ENCODE measurements at places on chromosomes 6 and 20. TPM values are rescaled to one million over a fixed set of nuclear protein-coding genes. Genes with fewer than 3 reads are reported as not detected.

TSPO2 gene
- total RNA-seq = not detected

HMGCLL1 gene
- not detected for total RNA-seq

SUMO4 gene
- total RNA-seq = 1.2 TPM

GJA10 gene
- total RNA-seq = not detected

TNXB gene
- 2.4 TPM for total RNA-seq

EEF1A2 gene
- 1.9 TPM for total RNA-seq

FAM217A gene
- not detected for total RNA-seq

BEND6 gene
- total RNA-seq = 0.53 TPM

RAB23 gene
- 27.7 TPM for total RNA-seq

IMPG1 gene
- not detected for total RNA-seq

BMP7 gene
- total RNA-seq = not detected

ITPR3 gene
- total RNA-seq = 66.6 TPM

MOCS1 gene
- total RNA-seq = 1.3 TPM

ERVFRD-1 gene
- not detected for total RNA-seq

OTOR gene
- not detected for total RNA-seq

INSM1 gene
- not detected for total RNA-seq

C20orf202 gene
- not detected for total RNA-seq

C6orf15 gene
- 0.13 TPM for total RNA-seq

SIRPA gene
- 6.8 TPM for total RNA-seq

HTR1E gene
- not detected for total RNA-seq

ULBP2 gene
- 12.2 TPM for total RNA-seq

SYNGAP1 gene
- 0.90 TPM for total RNA-seq

TBC1D22B gene
- total RNA-seq = 4.7 TPM

HLA-DRA gene
- total RNA-seq = not detected

ZKSCAN3 gene
- 3.2 TPM for total RNA-seq

EPB41L1 gene
- 2.7 TPM for total RNA-seq

ADGRF4 gene
- 17.9 TPM for total RNA-seq

PCK1 gene
- not detected for total RNA-seq

PPP2R5D gene
- total RNA-seq = 20.2 TPM

RNF182 gene
- total RNA-seq = not detected

SLC17A3 gene
- total RNA-seq = not detected

SAMD5 gene
- 3.1 TPM for total RNA-seq

PCSK2 gene
- not detected for total RNA-seq

ESR1 gene
- total RNA-seq = 0.13 TPM

OR2J3 gene
- total RNA-seq = not detected

RIPPLY2 gene
- not detected for total RNA-seq

KIZ gene
- 12.9 TPM for total RNA-seq

TRIM31 gene
- total RNA-seq = not detected

Data from bronchial epithelial cell (primary cell).